ENCODE measurements at places on chromosomes 11 and 22.

GRCh38 chr11:89163686-89164085 is 14.0 kb upstream of the TYR start:
- no peak for DNase-seq

GRCh38 chr11:94144216-94144615 is 15.6 kb downstream of the PANX1 start:
- peak; percentile 40 for DNase-seq

- no peak for DNase-seq
Measured at GRCh38 chr11:9616858-9617257, 43.4 kb downstream of the WEE1 start.

GRCh38 chr22:18010266-18010665 is 14.1 kb downstream of the MICAL3 start:
- no peak for DNase-seq

DNA sequence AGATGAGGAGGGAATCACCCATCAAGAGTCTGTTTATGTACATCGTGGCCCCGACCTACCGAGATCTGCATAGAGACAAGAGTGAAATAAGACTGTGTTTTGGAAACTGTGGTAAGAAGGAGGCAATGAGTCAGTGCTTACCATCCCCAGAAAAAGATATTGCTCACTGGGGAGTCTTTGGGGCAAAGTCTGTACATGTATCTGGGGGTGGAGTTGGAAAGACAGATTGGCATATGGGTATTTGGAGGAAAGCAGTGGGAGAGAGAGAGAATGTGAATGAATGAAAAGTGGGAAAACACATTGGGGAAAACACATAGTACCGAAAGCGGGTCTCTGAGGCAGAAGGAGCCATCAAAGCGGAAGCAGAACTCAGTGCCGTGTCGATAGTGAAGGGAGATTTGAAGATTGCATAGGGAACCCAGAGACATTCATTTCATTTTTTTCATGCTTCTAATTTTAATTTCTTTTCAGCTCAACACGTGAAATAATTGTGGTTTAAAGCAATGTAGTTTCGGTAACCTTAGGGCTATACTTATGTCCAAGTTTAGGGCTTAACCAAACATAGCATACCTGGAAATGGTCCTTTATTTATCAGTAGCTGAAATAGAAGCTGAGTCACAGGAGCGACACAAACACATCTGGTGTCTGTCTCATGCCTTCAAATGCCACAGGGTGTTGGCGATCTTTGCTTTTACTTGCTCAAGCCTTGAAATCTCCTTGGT is 98.6 kb upstream of the CD44 start:
- DNase-seq: no peak

GRCh38 chr11:19886498-19886897 is 173.9 kb downstream of the NAV2 start:
- DNase-seq: no peak

DNA sequence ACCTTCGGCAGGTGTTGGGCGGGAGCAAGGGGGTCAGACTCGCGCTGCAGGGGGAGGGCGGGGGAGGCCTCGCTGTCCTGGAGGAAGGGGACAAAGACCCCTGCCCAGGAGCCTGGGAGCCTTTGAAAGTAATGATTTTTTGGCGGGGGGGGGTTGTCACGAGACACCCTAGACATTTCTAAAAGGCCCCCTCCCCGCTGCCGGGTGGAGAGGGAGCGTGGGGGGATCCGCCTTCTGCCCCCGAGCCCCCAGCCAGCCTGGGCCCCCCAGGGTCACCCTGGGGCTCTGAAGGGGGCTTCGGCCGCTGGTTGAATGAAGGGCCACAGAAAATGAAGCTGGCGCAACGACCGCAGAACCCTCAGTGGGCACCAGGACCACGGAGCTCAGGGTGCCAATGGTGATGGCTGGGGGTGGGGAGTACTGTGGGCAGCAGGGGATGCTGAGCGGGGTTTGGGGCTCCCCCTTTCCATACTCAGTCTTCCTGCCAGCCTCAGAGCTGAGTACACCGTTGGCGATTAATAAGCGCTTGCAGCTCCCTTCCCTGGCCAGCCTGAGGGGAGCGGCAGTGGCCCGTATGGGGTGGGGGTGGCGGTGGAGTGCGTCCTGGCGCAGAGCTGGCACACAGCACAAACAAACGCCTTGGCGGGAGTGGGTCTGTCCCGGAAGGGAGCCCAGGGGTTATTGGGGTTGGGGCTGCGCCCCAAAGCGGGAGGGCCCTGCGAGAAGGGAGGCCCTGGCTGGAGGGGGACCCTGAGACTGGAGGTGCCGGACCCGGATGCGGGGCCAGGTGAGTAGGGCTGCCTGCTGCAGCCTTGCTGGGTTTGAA is 1.2 kb upstream of the DUSP8 start:
- DNase-seq: no peak

DNA sequence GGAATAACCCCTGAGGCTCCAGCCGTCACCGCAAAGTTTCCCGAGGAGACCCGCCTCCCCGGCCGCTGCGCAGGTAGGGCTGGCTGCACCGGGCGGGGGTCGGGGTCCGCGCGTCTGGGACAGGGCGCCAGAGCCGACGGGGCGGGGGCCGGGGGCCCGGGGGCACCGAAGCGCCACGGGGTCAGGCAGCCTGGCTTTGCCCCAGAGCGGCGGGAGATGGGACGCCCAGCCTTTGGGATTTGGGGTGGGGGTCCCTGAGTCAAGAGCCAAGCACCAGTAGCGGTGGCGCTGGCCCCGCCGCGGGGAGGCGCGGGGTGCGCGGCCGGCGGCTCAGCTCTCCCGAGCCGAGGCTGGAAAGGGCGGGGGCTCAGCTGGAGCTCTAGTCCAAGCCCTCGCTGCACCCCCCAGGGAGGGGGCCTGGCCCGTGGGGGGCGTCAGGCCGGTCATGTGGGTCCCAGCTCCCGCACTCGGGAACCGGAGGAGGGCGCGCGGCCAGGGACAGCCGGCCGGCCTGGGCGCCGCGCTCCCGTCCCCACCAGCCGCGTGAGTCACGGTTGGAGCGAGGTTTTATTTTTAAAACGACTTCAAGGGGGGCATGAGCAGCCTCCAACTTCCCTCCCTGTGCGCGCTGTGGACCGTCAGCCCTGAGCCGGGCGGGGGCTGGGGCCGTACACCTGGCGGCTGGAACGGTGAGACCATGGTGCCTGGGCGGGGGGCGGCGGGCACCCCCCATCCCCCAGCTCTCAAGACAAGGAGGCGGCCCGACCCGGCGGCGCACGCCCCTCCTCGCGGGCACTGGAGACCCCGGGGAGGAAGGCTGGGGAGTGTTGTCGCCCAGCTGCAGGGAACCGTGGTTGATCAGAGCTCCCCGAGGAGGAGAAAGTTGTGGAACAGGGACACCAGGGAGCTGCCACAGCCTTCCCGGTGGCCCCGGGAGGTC is 626 bp downstream of the FLRT1 start:
- DNase-seq: peak; percentile 38

DNA sequence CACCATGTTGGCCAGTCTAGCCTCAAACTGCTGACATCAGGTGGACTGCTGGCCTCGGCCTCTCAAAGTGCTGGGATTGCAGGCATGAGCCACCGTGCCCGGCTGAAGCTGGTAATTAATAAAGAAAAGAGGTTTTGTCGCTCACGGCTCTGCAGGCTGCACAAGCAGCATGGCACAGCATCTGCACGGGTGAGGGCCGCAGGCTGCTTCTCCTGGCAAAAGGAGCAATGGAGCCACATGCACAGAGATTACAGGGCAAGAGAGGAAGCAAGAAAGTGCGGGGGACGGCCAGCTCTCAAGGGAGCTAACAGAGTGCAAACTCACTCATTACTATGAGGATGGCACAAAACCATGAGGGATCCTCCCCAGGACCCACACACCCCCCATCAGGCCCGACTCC is 4.7 kb upstream of the PARVB start:
- no peak for DNase-seq

GRCh38 chr22:45261407-45262088 is 20.9 kb upstream of the KIAA0930 start:
- no peak for DNase-seq

DNA sequence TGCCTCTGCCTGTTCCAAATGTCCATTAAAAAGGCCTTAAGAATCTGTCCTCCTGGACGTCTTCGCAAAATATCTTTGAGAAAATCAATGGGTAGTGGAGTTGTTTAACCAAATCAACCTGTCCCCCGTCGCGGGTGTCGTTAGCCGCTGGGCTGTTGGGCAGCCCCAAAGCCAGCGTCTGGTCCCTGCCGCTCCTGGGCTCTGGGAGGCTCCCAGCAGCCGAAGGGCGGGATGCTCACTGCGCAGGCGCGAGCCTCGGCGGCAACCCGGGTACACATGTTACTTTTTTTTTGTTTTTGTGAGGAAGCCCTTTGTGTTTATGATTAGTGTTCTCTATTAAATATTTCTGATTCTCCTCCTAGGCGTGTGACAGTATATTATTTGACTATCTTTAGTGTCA is 12.6 kb downstream of the MMP10 start:
- DNase-seq: no peak

DNA sequence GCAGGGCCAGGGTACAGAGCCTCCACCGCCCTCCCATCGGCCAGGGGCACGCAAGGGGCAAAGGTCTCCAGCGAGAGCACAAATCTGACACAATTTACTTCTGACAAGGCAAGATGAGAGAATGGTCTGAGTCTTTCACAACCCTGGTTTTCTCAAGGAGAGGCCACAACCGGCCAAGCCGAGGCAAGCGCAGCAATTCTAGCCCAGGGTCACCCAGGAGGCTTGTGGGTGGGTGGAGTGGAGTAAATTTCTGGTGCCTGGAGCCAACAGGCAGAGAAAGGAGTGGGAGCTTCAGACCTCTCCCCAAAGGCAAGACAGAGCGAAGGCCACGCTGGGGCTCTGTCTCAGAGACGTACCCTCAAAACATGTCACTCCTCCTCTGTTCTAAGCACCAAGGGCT is 9.3 kb downstream of the LARGE2 start:
- no peak for DNase-seq

DNA sequence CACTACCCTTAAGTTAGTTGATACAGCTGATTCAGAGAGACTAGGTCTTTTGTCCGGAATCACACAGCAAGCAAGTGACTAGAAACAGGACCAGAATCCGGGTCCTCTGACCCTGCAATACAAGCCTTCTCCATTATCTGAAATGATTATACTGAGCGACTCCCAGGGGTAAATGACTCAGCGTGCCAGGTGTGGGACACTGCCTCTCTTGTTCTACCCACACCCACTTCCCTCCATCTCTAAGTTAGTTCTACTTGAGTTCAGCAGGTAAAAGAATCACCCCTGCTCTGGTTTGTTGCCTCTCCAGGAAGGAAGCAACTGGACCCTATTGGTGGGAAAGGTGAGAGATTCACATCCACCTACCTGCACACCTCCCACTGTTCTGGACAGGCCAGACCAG is 156.9 kb downstream of the DBX1 start:
- DNase-seq: no peak

DNA sequence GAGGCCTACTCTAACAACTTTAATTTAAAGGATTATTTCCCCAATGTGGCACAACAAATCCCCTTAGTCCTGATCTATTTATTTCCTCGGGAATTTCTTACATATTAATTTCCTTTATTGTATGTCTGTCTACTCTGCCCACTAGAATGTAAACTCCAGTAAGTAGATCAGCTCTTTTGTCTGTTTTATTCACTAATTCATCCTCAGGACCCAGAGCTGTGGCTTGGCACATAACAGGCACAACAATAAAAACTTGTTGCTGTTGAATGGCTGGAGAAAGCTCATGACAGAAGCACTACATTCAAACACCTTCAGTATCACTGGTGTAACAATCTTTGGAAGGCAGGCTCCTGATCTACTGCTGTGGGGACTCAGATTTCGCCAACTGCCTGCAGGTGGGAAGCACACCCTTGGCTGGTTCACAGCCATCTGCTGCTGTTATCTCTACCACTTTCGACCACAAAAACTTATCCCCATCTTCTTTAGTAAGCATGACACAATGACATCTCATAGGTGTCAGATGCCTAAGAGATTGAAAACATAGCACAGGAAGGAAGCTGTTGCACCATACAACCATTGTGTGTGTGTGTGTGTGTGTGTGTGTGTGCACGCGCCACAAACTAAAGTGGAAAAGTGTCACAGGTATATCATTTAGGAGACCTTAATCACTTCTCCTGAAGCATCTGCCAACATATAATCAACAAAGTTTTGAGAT is 11.9 kb downstream of the HIRA start:
- no peak for DNase-seq

- peak; percentile 83 for DNase-seq
Measured at GRCh38 chr11:61791737-61792309, 576 bp downstream of the TMEM258 start.

- no peak for DNase-seq
Measured at GRCh38 chr22:25663654-25664053, 78.3 kb upstream of the MYO18B start.

- DNase-seq: no peak
Measured at GRCh38 chr11:33307984-33308383, 50.8 kb downstream of the HIPK3 start.

- no peak for DNase-seq
Measured at GRCh38 chr11:22192289-22192641, 620 bp upstream of the ANO5 start.

DNA sequence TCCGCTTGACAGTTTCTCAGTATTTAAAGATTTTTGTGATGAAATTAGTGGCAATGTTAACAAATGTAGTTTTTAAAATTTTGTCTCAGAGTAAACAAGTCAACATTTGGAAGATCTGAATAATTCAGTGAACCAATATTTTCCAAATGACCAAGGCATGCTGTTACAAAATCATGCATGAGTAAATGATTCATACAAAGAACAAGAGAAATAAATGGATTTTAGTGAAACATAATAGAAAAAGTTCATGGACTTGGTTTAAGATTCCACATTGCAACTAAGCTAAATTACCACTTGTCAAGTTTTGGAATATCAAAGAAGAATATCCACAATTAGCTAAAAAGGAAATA is 125.7 kb upstream of the SNX19 start:
- DNase-seq: no peak

DNA sequence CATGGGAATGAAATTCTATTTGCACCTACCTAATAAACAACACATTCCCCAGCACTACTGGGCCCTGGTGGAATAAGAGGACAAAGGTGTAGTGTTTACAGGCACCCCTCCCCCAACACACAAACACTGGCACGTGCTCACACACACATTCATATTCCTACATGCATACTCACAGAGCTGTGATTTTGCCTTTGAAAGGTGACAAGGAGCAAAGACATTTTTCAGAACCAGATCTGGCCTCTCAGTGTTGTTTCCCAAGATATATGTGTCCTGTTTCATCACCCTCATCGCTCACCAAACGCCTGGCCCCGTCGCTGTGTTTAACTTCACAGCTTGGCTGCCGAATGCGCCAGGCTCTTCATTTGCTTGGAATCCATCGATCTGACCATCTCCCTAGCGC is 292.6 kb downstream of the NTM start:
- DNase-seq: no peak

DNA sequence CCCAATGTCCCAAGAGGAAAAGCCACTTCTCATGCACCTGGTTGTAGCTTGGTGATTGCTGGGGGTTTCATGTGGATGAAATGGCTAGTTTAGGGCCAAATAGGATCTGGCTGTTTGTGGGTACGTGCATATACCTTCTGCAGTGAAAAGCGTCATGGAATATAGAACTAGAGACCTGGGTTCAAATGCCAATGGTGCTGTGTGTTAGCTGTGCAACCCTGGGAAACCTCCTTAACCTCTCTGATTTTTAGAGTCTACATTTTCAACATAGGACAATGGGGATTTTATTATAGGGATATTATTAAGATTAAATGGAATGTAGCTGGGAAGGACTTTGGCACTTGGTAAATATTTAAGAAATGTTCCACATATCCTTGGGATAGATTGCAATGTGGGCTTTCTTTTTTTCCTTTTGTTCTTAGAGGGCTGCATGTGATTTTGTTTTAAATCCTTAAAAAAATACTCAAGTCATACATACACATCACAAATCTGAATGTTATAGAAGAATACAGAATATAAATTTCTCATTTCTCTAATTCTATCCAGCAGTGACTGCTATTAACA is 112.6 kb upstream of the E2F8 start:
- DNase-seq: no peak

GRCh38 chr11:93756748-93757147 is 15.3 kb downstream of the C11orf54 start:
- DNase-seq: no peak

Measured in suppressor macrophage (primary cell).